Epithelial cell of proximal tubule (primary cell): ENCODE measurements at places on chromosomes 5 and 9.

GRCh38 chr9:123281659-123282350, 13.4 kb upstream of the STRBP start:
- no peak for DNase-seq

DNA sequence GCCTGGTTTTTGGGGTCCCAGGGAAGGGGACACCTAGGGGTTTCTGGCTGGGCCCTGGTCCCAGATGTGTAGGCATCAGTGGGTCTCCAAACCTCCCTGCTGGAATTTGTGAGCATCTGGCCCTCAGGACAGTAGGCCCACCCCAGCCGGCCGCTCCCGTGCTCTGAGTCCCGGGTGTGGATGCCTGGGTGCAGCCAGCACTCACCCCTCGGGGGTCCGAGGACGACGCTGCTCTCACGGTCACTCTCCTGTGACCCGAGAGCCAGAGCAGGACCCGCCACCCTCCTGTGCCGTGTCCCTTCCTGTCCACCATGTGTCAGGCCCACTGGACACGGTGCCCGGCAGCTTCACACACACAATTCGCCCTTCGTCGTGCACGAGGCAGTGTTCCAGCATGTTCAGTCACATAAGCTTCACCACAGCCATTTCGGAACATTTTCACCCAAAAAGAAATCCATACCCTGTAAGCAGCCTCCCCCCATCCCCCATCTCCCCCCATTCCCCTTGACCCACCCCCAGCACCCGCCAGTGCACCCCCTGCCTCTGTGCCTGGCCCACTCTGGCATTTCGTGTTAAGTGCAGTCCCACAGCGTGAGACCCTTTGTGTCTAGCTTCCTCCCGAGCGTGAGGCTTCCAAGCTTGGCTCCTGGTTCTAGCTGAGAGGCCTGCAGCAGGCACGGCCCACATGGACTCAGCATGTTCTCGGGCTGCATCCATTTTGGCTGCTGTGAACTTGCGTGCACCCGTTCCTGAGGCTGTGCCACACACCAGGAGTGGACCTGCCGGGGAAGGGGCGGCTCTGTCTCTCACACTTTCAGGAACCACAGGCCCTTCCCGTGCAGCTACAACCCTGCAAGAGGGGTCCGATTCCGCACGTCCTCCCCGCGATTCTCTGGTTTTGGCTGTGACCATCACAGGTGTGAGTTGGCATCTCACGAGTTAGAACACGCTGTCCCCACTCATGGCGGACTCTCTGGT, 40.5 kb downstream of the NKD2 start:
- no peak for DNase-seq

GRCh38 chr5:166938071-166938470, 1353.4 kb upstream of the WWC1 start:
- DNase-seq: no peak

- DNase-seq: no peak
Measured at GRCh38 chr5:191949-192690, 825 bp downstream of the LRRC14B start.

- DNase-seq: no peak
Measured at GRCh38 chr5:94976853-94977252, 308.0 kb downstream of the MCTP1 start.

DNA sequence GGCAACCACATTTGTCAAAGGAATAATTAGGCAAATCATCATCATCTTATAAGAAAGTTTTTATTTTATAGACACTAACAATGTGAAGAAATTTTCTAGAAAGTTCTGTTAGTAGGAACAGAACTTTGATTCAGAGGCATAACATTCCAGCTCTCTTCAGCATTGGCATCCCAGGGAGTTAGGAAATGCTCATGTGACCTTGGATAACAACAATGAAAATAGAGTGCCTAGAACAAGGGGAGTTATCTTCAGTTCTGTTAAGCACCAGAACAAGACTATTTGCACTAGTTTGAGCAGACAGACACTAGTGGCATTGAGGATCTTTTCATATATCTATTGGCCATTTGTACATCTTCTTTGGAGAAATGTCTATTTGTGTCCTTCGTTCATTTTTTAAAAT, 7.0 kb upstream of the NMUR2 start:
- no peak for DNase-seq

DNA sequence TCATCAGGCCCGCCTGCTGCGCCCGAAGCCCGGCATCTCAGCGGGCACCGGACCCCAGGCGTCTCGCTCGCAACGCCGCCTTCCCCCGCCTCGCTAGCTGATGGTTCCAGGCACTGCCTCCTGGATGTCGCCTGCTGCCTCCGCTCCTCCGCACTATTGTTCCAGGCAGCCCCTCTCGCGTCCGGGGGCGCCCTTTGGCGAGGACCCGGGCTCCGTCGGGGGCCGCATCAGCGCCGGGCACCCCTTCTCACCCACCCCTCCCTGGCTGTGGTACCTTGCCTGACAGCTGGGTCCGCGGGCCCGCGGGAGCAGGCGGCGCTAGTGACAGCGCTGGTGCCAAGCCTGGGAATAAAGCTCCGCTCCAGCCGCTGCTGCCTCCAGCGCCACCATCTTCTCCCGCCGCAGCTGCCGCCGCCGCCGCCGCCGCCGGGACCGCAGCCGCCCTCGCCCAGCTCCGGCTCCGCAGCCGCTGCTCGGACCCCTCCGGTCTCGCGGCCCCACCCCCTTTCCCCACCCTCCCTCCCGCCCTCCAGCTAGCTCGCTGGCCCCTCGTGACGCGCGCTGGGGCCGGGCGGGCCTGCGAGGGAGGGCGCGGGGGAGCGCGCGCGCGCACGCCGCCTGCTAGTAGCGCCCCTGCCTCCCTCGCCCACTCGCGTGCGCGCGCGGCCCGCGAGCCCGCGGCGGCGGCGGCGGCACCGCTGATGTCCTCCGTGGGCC, at the start of gene APBA1:
APBA1 (minus strand) TSS at position 493 of the 717 bp plus-strand sequence.
- no peak for DNase-seq

GRCh38 chr9:2674141-2674824, 43.0 kb upstream of the KCNV2 start:
- no peak for DNase-seq

DNA sequence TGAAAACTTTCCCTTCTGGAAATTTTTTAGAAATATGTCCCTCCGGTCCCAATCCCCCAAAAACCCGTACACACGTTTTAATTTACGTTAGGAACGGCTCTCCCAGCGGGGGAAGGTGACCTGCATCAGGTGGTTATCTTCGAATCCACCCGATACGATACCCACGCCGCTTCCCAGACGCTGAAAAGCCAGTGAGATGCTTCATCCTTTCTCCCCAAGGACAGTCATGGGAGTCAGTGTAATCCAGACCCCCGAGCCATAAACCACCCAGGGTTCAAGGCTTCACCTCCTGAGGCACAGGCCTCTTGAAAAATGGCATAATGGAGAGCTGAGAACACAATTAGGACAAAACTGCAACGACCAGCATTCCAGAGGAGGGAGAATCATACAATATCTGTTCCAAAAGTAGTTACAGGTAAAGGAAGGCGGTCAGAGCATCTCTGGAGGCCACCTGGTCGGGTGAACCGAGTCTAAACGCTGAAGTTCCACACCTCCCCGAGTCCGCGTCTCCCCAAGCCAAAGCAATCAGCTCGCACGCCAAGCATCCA, 857 bp downstream of the FAM169A start:
- no peak for DNase-seq

DNA sequence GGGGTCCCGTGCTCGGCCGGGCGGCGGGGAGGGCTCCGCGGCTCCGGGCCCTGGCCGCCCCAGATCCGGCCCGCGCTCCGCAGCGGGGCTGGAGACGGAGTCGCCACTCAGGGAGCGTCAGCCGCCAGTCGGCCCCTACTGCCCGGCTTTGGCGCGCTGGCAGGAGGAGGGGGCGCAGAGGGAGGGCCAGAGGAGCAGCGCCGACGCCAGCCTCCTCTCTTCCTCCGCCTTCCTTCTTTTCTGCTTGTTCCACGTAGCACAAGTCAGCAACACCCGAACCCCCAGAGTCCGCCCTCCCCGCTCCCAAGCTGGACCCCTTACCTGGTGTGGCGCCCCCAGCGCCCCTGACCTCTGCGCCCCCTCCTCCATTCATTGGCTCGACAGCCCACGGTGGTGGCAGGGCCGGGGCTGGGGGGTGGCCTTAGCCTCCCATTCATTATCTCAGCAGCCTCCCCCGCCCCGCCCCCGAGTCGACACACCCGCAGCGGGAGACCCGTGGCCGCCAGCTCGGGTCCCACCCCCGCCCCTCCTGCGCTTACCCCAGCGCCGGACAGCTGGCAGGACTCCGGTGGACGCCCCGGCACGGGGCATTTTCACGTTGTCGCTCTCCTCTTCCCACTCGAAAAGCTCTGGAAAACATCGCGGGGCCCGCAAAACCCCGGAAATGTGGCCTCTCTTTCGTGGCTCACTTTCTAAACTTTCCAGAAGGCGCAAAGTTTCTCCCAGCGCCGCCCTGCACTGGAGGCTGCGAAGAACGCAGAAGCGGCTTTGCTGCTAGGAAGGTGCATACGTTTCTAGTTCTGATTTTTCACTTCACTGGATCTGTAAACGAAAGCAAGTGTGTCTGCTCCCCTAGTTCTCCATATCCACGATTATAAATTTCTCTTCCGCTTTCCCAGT, at the start of gene LPAR1:
LPAR1 (minus strand) TSS at position 140 of the 900 bp plus-strand sequence. CDS start 66,353 bp downstream, outside the sequence.
- no peak for DNase-seq
